ENCODE measurements at places on chromosomes 12 and 14.

GRCh38 chr12:101794574-101794973 is 36.2 kb downstream of the GNPTAB start:
- peak; percentile 22 for DNase-seq

DNA sequence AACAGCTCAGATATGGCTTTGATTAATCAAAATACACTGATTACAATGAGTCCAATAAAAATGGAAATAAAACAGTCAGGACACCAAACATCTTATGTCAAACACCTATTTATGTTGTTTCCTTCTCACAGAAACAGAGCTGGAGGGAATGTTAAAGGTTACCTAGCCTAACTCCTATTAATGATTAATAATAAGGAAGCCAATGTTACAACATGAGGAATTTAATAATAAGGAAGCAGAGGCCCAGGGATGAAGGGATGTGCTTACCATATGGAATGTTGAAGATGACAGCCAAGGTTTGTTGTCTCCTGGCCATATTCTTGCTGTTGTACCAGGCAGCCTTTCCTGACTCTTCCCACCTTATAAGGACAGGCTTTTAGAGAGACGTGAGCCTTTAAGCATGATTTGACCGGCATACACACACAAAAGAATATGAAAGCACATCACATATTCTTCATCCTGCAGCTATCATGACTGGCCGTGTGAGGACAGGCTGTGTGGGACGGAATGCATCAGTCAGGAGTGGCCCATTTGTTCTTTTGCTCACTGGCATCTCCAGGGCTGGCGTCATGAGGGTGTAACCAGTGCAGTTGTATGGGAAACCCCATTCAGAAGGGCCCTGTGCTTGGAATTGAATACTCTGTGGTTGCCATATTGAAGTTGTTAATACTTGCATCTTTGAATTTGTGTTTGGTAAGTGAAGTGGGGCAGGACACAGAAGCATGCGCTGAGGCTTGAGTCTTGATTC is 3.1 kb upstream of the GPRC5D start:
- no peak for DNase-seq

- no peak for DNase-seq
Observed at GRCh38 chr12:121827351-121828099, 23.7 kb downstream of the SETD1B start.

GRCh38 chr14:68741839-68742470 is 50.9 kb downstream of the ZFP36L1 start:
- DNase-seq: no peak

- DNase-seq: no peak
Observed at GRCh38 chr14:102212356-102212755, 72.7 kb downstream of the WDR20 start.

DNA sequence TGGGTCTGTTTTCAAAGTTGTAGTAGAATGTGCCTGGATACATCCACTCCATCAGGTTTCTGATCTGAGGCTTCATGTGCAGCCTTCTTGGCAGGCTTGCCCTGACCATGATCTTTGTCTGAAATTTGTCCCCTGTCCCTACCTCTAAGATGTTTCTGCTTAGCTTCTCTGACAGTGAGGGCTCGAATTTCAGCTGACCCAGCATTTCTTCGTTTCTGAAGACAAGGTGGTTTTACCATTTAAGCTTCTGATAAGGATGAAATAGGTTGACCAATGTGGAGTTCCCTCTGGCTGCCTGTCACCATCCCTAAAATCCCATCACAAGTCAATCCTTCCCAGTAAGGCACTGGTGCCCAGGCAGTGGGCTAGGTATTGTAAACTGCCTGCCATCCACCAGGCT is 57.0 kb downstream of the CMKLR1 start:
- no peak for DNase-seq

- no peak for DNase-seq
Observed at GRCh38 chr12:39780411-39780912, 160.9 kb upstream of the ABCD2 start.

GRCh38 chr12:79452906-79453305 is 237.9 kb downstream of the PAWR start:
- peak; percentile 19 for DNase-seq

- DNase-seq: no peak
Observed at GRCh38 chr12:69985656-69986055, 160.6 kb downstream of the MYRFL start.

DNA sequence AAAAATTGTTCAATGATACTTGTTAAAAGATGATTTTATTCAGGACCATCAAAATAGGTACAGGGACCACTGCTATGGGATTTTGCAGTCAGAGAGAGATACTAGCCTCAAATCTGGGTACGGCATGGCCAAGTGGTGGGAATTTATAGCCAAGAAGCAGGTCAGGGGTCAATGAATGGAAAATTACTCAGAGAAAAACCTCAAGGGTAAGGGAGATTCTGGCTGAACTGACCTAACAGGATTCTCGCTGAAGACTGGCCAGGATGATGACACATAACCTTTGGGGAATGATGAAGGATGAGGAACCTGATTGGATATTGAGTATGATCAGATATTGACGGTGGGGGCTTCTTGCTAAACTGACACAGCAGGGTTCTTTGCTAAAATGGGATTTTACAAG is 32.7 kb downstream of the DEPDC4 start:
- peak; percentile 65 for DNase-seq

DNA sequence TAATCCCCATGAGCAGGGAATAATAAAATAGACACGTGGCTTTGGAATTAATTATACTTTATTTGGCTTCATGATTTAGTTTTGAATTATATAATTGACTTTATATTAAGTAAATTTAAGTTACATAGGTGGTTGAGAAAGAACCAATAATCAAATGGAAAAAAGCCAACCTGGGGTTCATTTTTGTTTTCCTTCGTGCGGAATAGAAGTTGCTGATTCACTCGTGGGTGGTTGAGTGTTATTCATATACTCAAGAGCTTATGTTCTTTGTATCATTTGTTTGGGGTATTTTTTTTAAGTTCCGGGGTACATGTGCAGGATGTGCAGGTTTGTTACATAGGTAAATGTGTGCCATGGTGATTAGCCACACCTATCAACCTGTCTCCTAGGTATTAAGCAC is 58.0 kb downstream of the ZNF664 start:
- peak; percentile 32 for DNase-seq

GRCh38 chr14:99579120-99579836 is 24.7 kb downstream of the CCDC85C start:
- no peak for DNase-seq

DNA sequence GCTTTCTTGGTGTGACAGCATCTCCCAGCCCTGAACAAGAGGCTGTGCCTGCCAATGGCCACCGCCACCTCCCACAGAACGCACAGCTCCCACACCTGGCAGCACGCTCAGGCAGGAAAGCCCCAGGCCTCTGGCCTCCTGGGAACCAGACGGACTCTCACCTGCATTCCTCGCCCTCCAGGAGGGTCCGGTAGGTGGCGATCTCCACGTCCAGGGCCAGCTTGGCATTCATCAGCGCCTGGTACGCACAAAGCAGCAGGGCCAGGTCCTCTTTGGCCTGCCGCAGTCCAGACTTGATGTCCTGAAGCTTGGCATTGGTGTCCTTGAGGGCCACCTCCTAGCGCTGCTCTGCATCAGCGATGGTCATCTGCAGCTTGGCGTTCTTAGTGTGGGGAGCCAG is 12.1 kb upstream of the KRT77 start:
- DNase-seq: no peak

DNA sequence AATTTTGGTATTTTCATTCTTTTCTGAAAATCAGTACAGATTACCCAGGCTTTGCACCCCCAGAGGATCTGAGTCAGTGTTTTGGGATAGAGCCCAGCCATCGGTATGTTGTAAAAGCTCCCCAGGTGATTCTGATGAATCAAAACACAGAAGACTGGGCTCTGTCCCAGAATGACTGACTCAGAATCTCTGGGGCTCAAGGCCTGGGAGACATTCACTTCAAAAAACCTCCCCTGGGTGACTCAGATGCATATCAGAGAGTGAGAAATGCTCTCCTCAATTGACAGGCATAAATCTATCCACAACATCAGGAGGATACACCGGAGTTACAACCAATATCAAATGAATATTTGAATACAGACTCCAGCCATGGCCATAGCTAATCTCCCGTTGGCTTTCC is 32.6 kb downstream of the SLC35F4 start:
- DNase-seq: peak; percentile 85

- peak; percentile 8 for DNase-seq
Observed at GRCh38 chr12:30440826-30441602, 254.7 kb downstream of the IPO8 start.

- DNase-seq: no peak
Observed at GRCh38 chr14:99081156-99081765, 190.7 kb downstream of the BCL11B start.

DNA sequence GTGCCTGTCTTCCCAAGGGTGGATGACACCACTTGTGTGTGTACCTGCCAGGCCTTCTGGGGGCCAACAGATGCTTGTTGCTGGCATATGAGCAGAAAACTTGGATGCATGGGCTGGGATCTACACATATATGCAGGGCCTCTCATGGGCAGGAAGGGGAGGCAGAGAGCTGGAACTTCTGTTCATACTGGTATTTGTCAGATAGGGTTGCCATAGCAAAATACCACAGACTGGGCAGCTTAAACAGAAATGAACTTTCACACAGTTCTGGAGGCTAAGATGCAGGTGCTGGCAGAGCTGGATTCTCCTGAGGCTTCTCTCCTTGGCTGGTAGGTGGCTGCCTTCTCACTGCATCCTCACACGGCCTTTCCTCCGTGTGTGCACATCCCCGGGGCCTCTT is 121.8 kb downstream of the SUDS3 start:
- peak; percentile 10 for DNase-seq

- DNase-seq: no peak
Observed at GRCh38 chr12:122730215-122731014, at the start of gene HCAR1. TSS of gene HCAR1 (minus strand) at chr12:122730844. CDS start at chr12:122730339, 505 bp downstream.

DNA sequence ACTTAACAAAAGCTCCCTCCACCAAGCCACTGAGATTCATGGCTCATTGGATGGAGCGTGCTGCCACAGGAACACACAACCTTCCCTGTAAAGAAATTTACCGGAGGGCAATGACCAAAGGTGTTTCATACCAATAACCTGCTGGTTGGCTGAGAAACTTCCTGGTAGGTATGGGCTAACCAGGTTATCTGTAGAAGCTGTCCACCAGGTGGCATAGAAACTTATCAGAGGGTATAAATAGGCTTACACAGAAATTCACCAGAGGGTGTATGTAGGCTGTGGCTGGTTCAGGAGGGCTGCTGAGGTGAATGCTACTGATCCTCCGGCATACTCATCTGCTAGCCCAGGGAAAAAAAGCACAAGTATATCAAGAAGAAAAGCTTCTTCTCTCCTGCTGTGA is 27.1 kb upstream of the MTERF2 start:
- no peak for DNase-seq

DNA sequence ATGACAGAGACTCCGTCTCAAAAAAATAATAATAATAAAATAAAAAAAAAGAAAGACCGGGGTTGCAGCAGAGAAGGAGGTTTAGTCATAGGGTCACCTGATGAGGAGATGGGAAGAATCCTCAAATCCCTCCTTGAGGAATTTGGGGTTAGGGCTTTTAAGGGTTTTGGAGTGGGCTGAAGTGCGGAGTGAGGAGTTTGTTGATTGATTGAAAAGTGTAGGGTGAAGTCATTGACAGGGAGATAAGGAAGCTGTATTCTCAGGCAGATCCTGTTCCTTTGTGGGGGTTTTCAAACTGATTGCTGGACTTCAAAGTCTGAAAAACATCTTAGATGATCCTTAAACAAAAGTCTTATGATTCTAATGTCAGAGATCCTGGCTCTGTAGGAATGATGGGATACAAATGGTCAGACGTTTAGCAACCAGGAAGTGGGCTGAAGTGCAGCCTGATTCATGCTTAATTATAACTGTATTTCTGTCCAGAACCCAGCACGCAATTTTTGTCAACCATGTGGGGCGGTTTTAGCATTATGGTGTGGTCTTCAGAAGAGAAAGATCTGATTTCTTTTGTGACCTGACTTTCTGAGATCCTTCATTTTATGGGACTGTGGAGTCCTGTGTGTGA is 16.0 kb downstream of the FNTB start:
- peak; percentile 69 for DNase-seq

DNA sequence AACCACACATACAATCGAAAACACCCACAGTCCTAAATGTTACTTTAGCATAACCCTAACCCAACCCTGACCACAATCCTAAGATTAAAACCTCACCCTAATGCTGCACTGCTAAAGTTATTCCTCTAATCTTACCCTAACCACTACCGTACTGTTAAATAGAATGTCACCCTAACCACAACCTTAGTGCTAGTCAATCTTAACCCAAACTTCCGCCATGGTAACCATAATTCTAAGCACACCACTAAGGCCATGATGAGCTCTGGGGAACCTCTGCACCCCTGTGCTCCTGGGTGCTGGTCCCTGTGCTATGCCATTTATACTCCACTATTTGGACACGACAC is 38.0 kb downstream of the LTBP2 start:
- no peak for DNase-seq

DNA sequence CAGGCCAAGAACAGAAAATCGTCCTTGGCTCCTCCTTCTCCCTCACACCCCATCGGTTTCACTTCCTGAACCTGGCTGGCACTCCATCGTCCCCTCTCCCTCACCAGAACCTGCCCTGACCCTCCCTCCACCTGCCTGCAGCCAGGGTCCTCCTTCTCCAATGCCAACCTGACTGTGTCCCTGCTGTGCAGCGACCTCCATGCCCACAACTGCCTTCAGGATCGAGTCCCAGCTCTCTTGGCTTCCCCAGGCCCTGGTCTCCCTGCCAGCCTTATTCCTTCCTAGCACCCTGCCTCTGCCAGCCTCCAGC is 19.8 kb downstream of the HVCN1 start:
- DNase-seq: no peak

- DNase-seq: peak; percentile 51
Observed at GRCh38 chr12:68007466-68007865, 18.2 kb downstream of the IFNG-AS1 start.

- peak; percentile 62 for DNase-seq
Observed at GRCh38 chr14:104800771-104801519, at the start of gene ZBTB42. TSS of gene ZBTB42 (plus strand) at chr14:104801101. CDS start at chr14:104801198, 97 bp downstream.

GRCh38 chr12:127925971-127926370 is 341.0 kb upstream of the TMEM132C start:
- DNase-seq: peak; percentile 50

DNA sequence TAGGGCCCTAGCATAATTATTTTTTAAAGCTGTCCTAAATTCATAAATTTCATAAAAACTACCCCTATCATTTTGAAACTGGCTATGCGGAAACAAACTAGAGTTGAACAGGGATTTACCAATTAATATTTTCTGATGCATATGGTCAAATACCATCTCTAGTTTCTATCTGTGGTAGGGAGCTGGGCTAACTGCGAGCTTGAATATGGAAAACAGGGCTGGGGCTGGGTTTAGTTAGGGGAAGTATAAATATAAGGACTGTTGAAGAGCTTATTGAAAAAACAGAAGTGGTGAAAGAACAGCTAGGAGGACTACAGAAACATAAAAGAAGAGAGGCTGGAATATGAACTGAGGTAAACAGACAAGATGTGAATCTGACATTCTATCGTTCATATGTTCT is 91.8 kb downstream of the SLC38A1 start:
- no peak for DNase-seq

- no peak for DNase-seq
Observed at GRCh38 chr12:40963751-40964150, 224.4 kb upstream of the PDZRN4 start.

DNA sequence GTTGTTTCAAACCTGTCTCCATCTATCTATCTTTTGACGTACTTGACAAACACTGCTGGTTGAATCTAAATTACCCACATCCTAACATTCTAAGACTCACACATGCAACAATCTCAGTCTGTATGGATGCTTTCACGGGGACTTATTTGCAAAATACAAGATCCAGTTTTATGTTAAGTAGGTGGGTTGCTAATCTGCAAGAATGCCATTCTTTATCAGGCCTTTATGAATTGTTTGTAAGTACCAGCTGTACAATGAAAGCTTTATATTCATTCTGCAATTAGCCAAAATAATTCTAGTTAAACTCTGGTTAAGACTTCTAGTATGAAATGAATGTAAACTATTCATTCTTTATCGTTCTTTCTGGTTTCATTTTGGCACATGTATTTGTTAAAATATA is 135.1 kb downstream of the NAV3 start:
- DNase-seq: peak; percentile 31

Data from EH (cell line).